ENCODE measurements at places on chromosomes 5 and 9.

GRCh38 chr9:101739311-101739710 lies 864 bp upstream of the GRIN3A start:
- DNase-seq: no peak

GRCh38 chr9:6200761-6201160 lies 14.8 kb upstream of the IL33 start:
- no peak for DNase-seq

- DNase-seq: no peak
Measured at GRCh38 chr9:20357037-20357432, 265.3 kb downstream of the MLLT3 start.

GRCh38 chr9:81028504-81028903 lies 660.8 kb downstream of the TLE1 start:
- DNase-seq: no peak

DNA sequence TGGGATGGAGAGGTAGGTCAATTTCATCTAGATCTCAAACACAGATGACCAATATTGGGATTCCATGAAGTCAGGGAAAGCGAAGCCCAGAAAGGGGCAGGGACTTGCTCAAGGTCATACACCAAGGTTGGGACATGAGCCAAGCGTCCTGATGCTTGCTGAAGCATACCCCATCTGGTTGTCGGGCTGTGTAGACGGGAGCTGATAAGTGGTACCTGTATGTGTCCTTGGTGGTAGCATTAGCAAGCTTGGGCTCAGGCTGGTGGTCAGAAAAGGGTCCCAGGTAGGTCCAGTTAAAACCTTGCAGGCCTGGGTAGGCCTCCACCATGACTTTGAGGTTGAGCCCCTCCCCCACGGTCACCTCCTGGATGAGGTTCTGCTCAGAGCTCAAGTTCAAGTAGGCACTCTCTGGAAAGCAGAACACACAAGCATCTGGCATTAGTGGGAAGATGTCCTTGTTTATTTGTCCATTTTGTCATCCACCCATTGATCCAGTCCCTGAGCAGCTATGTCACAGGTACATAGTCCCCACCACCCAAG lies 13.2 kb downstream of the CSF1R start:
- DNase-seq: peak; percentile 14

DNA sequence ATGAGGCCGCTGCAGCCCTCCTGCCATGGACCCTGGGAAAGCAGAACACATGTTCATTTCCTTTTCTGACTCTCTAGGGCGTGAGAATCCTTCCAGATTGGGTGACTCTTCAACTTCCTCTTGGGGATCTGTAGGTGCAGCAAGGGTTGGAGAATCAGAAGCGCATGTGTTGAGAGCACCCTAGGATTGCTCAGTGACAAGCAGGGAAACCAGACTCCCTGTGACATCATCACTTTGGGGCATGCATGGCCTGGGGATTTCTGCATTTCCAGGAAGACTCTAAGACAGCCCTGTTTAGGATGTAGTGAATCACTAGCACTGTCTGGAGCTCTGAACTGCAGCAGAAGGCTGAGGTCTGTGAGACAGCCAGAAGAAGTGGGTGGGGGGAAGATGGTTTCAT lies 15.1 kb upstream of the LCP2 start:
- peak; percentile 74 for DNase-seq

DNA sequence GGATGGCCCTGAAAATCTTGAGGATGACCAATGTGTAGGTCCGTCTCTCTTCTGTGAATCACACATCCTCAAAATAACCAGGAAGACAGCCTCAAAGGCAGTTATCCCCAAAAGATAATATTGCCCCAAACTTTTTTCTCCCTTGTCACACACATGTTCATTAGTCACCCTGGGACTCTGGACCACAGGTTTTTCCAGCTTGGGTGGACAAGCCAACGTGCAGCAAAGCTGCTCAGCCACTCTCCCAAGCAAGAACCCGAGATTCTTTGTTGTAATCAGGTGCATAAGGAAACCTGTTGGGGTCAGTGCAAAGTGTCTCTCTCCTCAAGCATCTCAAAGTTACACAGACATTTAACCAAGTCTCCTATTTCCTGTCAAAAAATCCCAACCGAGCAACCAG lies 196.6 kb downstream of the GNA14 start:
- no peak for DNase-seq

GRCh38 chr5:31751610-31752009 lies 112.7 kb downstream of the PDZD2 start:
- DNase-seq: no peak

DNA sequence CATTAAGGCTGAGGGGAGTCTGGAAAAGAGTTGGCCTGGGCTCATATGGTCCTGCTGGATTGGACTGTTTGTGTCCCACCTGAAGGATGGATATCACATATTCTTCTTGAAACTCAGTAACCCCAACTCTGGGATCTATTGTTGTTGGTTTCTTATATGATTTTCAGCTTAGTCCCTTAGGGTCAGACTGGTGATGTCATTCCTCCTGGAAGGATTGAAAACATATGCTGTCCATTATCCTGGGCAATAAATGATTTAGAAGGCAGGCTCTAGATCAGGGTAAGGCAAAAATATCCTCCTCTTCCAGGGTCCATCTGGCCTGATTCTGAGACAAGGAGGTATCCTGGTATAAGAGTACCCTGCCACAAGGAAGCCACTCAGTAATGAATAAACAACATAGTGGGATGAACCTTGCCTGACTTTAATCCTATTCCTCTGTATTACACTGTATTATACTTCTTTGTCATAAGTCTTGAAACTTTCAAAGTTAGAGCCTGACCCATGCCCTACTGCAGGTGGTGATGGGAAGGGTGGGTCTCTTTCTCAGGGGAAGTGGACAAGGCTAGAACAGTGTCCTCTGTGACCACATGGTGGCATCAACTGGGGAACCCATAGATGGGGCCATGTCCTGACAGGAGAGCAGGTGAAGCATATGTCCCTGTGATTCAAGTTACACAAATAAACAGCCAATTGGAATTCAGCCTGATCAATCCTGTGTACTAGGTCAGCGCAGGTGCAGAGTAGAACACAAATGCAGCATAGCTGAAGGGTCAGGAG lies 454.4 kb upstream of the TRPC7 start:
- no peak for DNase-seq

DNA sequence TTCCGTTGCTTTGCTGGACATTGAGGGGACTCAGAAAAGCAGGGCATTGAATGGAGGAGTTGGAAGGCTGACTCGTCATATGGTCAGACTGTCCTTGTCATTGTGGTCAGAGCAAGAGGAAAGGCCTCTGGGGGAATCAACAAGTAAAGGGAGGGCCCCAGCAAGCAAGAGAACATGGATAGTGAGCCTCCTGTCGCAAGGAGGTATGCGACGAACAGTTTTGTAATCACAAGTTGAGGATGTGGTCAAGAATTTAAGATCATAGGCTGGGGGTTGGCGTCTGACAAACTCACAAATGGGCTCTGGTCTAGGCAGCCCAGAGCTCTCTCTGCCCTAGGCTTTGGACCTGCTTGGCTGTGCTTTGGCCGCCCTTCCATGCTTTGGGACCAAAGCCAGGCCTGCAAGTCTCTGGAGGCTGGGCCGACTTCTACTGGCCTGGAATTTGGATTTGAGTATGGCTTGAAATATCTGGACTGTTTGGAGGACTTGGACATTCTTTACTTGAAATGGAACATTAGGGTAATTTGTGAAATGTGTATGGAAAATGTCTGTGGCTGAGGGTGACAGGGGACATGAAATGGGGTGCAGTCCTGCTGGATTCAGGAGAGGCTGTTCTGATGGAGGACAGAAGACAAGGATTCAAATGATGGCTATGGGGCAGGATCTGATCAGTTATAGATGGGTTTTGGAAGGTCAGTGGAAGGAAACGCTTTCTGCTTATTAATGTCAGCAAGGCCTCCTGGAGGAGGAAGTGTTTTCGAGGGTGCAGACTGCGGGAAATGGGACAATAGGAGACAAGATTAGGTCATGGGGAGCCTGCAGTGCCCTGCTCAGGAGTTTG lies 19.2 kb upstream of the NDST1 start:
- DNase-seq: no peak

GRCh38 chr9:98823666-98824334 lies 16.3 kb downstream of the GALNT12 start:
- DNase-seq: no peak

DNA sequence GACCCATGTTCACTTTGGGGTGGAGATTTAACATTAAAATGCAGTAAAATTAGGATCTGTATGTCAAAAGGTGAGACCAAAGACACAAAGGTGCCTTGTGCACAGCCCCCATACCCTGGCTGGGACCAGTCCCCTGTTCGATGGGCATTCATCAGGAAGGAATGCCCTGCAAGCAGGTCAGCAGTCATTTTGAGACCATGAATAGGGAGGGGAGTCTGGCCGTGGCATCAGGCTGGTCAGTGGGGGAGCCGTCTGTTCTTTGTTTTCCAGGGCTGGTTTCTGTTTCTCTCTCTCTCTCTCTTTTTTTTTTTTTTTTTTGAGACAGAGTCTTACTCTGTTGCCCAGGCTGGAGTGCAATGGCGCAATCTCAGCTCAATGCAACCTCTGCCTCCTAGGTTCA lies 68.9 kb upstream of the GOLM1 start:
- DNase-seq: no peak

GRCh38 chr9:18022642-18023041 lies 443.8 kb downstream of the SH3GL2 start:
- no peak for DNase-seq

GRCh38 chr5:127705120-127705892 lies 2.1 kb downstream of the CCDC192 start:
- DNase-seq: no peak

GRCh38 chr5:133467335-133467779 lies 145.0 kb downstream of the FSTL4 start:
- no peak for DNase-seq

- no peak for DNase-seq
Measured at GRCh38 chr5:166746506-166746905, 1544.9 kb upstream of the WWC1 start.

- no peak for DNase-seq
Measured at GRCh38 chr9:18009902-18010301, 431.0 kb downstream of the SH3GL2 start.

GRCh38 chr9:91117959-91118703 lies 243.6 kb downstream of the AUH start:
- no peak for DNase-seq

DNA sequence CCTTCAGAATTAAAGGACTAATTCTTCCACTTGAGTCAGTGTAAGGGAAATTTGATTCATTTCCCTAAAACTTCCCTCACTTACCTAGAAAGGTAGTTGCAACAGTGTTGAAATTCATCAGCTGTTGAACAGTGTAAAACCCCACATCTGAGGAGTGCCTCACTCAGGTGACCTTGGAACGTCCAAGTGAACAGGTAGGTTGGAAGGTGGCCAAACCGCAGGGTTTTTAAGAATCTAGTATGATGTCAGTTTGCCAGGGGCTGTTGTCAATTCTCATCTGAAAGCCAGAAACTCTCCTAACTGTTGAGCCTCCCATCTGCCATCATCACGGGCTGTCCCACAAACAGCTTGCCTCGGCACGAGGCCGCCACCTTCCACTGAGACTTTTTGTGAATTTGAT lies 105.7 kb downstream of the TMEM174 start:
- no peak for DNase-seq

DNA sequence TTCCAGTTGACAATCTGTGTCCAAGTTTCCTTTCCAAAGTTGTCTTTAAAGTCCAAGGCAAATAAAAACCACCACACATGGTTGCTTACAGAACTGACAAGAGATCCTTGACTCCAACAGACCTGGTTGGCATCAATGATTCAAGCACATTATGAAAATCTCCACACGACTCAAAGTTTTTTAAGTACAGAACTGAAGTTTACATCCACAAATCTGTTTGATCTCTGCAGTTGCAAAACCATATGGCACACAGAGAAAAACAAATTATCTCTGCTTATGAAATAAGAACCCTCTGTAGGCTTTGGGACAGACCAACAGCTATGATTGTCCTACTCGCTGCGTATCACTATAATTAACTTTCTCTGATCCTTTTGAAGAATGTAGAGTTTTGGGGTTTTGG lies 60.8 kb downstream of the MLLT3 start:
- no peak for DNase-seq

GRCh38 chr5:125274938-125275724 lies 528.7 kb upstream of the ZNF608 start:
- DNase-seq: no peak

GRCh38 chr5:39822020-39822419 lies 397.2 kb upstream of the DAB2 start:
- DNase-seq: no peak

Measured in stimulated activated CD8-positive, alpha-beta memory T cell treated with anti-CD3 and anti-CD28 coated beads, Interleukin-4, amount 100 ng/mL, for 48 hours (primary cell).